ENCODE measurements at places on chromosomes 11 and 22. TPM values are rescaled to one million over a fixed set of nuclear protein-coding genes. Genes with fewer than 3 reads are reported as not detected.

Gene FAR1
- 81.8 TPM for total RNA-seq

Gene GPHA2
- total RNA-seq: not detected

Gene GAL3ST1
- total RNA-seq: 1.2 TPM

Gene DEPDC7
- total RNA-seq: 2.6 TPM

Gene EXPH5
- total RNA-seq: 1.8 TPM

Gene LARGE2
- total RNA-seq: 0.45 TPM

Gene MAJIN
- not detected for total RNA-seq

Gene OR9Q2
- total RNA-seq: not detected

DNA sequence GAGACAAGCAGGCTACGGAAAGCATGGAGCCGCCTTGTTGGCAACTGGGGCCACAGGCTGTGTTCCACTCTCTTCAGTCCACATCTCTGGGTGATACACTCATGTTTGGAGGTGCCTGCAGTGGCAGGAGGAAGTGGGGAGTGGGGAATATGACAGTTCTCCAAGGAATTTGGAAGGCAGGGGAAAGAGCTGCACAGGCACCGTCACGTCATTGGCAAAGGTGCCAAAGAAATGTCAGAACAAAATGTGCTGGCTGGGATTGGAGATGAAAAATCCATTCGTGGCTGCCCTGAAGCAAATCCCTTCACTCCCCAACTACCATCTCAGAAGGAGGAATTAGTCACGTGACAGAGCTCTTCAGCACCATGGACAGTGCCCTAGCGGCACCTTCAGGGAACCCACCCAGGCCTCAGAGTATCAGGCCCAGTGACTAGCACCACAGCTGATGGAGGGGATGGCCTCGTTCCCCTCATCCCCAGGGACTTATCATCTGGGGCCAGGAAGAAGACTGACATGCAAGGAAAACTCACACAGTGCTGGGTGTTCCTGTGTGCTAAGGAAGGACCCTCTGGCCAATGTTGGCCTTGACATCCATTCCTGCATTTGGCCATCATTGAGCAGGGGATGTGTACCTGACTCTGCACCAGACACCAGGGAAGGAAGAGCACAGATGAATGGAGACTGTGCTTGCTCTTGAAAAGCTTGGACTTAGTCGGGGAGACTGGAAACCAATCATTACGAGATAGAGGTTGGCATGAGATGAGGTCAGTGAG is 48.5 kb upstream of the PRDM11 start:
- DNase-seq: peak; percentile 79

- no peak for DNase-seq
Measured at GRCh38 chr11:35013514-35014233, 97.3 kb downstream of the PDHX start.

DNA sequence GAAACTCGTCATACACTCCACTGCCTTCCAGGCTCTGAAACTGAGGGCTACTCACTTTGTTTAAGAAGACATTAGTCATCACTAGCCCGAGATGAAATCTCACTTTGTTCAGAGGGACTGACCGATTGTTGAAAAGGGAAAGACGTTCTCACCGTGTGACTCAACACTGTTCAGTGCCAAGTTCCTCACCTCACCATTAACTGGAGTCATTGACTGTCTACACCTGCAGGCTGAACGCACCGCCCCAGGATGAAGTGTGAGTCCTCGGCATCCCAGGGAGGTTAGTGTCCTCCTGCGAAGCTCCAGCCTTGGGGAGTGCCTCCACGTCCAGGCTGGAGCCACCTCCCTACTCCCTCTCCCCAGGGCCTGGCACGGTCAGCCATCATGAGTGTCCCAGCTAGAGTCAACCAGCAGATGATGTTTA is 30.4 kb downstream of the FADD start:
- DNase-seq: no peak

GRCh38 chr11:134560566-134561330 is 148.7 kb upstream of the B3GAT1 start:
- DNase-seq: peak; percentile 55

DNA sequence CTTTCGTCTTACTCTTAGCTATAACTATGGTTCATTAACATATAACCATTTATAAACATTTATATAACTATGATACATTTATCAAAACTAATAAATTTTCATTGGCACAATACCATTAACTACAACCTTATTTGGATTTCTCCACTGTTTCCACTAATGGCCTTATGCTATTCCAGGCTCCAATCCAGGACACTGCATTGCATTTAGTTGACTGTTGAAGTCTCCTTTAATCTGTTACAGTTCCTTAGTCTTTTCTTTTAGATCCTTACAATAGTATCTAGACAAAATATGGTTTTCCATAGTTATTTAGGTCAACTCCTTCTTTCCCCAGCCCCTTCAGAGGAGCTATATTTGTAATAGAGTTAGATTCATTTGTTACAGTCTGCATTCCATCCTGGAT is 47.2 kb downstream of the CCDC34 start:
- no peak for DNase-seq

GRCh38 chr11:107184986-107185385 is 166.7 kb upstream of the GUCY1A2 start:
- no peak for DNase-seq

GRCh38 chr11:30432178-30432577 is 109.3 kb downstream of the ARL14EP start:
- no peak for DNase-seq

- no peak for DNase-seq
Measured at GRCh38 chr11:12223771-12224536, 113.6 kb downstream of the MICAL2 start.

DNA sequence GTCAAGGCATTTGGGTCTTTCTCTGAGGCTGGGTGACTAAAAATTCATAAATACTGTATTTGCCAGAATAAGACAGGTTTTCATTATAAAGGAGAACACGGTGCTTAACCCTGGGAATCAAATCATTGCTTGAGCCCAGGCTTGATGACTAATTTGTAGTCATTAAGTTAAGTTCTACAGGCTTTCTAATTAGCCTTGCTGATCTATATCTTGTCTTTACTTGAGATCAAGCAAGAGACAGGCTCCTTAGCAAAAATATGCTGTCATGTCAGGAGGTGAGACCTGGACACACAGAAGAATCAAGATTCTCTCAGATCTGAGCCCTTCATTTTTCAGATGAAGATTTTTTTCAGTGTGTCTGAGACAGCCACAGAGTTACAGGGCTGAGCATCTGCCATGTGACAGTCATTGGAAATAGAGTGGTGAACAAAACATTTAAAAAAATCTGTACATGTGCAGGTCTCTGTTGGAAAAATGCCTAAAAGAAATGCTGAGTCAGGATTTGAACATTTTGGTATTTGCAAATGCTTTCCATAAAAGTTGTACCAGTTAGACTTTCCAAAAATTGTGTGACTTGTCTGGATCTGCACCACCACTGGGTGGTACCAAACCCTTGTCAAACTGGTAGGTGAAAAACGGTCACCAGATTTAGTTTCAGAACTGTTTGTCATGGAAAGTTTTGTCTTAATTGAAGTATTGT is 14.6 kb downstream of the ACAT1 start:
- no peak for DNase-seq

DNA sequence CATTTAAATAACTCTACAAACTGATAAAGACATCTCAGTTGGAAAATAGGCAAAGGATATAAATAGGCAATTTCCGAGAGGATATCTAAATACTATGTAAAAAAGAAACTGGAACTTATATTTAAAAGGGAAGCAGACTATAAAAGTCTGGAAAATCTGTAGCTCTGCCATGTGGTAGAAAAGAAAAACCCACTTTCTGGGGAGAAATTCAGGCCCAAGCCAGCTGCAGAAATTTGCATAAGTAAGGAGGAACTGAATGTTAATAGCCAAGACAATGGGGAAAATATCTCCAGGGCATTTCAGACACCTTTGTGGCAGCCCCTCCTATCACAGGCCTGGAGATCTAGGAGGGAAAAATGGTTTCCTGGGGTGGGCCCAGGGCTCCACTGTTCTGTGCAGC is 97.8 kb upstream of the ZBED5 start:
- DNase-seq: no peak

DNA sequence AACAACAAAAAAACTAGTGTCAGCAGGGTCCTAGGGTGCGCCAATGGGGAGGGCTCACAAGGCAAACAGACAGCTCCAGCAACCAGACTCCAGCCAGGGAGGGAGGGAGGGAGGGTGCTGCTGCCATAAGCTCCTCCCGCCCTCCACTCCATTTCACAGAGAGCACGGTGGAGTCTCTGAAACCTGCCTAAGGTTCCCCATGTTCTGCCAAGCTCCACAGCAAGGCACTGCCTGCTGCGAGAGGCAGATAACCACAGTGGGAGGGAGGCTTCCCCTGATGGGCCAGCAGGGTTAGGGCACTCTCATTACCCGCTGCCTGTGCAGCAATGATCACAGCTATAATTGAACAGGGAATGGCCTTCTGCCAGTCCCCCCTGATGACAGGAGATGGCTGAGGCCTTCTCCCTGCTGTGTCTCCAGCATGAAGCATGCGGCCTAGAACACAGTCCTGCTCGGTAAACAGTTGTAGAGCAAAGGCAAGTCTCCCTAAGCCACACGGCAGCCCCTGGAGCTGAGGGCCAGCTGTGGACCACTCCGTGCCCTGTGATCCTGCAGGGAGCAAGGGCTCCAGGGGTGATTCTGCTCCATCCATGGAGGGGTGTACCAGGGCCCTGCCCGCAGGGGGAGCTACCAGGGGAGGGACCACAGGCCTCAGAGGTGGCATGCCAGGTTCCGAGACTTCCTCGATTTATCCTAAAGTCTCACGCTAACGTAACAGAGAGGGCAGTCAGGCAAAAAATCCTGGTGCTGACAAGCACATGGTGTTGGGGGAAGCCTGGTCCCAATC is 42.9 kb downstream of the PC start:
- peak; percentile 55 for DNase-seq

DNA sequence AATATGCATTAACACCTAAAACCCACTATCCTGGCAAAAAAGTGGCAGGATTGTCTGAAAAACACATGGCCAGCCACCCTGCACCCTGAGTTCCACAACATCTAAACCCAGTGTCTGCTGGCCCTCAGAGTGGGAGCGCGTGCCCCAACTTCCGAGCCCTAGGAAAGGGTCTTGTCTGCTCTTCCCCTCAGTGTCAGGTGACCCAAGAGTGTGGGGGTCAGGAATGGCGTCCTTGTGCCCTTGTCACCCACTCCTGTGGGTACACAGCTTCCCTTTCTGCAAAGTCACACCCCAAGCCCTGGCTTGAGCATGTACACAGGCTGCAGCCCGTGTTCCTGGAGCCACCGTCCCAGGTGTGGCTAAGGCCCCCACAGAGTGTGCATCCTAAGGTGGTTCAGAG is 67.6 kb downstream of the CDKN1C start:
- DNase-seq: peak; percentile 59

DNA sequence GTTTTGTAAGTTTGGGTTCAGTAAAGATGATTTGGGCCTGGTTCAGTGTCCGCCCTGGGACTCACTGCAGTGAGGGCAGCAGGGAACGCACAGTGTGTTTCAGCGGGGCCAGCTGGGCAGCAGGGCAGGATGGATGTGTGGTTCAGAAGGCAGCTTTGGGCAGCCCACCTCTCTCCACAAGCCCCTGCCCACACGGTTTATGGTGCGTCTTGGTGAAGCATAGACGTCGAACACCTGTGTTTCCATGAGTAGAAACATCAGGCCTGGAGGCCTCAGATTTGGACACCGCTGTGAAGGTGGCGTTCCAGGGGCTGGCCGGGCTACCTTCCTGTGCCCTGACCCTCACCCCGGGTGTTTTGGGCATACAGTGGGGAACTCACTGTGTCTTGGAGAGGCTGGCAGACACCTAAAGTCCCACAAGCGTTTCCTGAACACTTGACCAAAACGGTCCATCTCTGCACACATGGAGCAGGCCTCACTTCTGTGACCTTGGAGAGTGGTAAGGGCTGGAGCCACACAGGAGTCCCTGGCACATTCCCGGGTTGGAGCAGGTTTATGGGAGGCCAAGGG is 59.0 kb downstream of the ST14 start:
- DNase-seq: no peak

GRCh38 chr22:25492841-25493734 is 71.4 kb upstream of the GRK3 start:
- no peak for DNase-seq

DNA sequence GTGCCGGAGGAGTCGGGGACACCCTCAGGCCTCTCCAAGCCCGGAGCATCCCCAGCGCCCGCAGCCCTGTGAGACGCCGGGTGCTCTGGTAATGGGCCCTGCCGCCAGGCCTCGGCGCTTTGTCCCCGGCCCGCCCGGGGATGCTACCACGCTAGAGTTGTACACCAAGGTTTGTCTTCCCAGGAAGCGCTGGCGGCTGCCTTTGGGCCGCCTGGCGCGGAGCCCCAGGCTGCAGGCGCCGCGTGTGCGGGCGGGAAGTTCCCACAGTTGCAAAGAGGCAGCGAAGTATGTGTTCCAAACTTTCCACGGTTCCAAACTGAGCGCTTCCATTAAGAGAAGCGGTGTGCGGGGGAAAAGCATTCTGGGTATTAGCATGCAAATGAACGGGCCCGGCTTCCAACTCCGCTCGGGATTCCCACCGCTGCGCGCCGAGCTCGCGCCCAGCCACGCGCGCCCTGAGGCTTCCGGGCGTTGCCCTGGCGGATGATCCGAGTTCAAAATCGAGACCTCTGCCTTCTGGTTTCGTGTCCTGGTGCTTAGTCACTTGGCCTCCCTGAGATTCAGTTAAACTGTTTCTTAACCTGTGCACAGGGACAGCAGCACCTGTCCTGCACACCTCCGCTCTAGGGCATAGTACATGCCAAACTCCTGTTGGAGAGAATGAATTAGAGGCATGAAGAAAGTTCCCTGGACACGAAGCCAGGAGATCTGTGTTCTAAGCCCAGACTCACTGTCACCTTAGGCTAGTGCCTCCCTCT is 1.3 kb upstream of the PATZ1 start:
- peak; percentile 86 for DNase-seq

GRCh38 chr22:38078046-38078840 is 5.7 kb downstream of the SLC16A8 start:
- DNase-seq: peak; percentile 39

DNA sequence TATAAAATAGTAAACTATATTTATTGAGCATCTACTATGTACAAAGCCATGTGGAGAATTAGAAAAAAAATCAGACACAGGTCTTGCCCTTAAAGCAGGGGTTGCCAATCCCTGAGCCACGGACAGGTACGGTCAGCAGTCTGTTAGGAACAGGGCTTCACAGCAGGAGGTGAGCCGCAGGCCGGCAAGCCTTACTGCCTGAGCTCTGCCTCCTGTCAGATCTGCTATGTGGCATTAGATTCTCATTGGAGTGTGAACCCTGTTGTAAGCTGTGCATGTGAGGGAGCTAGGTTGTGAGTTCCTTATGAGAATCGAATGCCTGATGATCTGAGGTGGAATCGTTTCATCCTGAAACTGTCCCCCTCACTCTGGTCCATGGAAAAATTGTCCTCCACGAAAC is 2.1 kb upstream of the RAG2 start:
- DNase-seq: no peak

DNA sequence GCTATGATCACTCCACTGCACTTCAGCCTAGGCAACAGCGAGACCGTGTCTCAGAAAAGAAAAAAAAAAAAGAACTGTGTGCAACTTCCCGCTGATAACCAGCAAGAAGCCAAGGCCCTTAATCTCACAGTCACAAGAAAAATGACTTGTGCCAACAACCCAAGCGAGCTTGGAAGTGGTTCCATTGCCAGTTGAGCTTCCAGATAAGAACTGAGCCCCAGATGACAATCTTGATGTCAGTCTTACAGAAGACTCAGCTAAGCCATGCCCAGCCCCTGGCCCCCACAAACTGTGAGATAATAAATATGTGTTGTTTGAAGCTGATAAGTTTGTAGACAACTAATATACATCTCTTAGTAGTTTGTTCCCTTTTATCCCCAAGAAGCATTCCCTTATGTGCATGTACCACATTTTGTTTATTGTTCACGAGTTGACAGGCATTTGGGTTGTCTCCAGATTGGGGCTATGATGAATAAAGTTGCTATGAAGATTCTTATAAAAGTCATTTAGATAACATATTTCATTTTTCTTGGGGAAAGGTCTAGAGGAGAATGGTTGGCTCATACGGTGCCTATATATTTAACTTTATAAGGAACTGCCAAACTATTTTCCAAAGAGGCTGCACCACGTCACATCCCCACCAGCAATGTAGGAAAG is 85.9 kb downstream of the TIMP3 start:
- no peak for DNase-seq
